ENCODE measurements at places on chromosomes 13 and 19. TPM values are rescaled to one million over a fixed set of nuclear protein-coding genes. Genes with fewer than 3 reads are reported as not detected.

DNA sequence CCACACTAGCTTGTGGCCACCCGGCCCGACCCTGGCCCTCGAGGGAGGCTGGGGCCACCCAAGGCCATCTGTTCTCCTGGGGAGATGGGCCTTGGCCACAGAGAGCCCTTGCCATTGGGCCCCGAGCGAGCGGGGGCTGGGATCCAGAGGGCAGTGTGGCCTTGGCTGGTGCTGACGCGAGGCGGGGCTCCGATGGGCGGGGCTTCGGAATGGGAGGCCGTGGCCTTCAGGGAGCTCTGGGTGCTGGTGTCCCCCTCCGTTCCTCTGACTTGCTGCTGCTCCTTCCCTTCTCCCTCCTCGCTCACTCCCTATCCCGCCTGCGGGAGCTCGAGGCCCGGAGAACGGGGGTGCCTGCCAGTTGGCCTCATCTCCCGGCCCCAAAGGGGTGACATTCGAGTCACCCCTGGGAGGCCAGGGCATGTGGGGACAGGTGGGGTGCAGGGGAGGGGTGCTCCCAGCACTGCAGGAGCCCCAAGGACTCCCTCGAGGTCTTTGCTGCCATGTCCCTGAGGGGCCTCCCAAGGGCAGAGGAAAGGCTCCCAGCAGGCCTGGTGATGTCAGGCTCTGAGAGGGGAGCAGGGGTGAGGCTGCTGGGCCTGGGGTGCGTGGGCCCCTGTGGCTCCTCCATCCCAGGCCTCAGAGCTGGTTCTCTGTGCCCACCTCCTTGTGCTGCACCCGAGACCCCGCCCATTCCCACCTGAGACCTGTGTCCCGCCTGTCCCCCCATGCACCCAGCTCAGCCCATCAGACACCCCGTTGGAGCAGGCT lies 4.2 kb downstream of the NCLN start:
- peaks cover 11% of the 10 kb centered on the region for H3K4me1 ChIP-seq
- H3K27ac ChIP-seq = no peak overlapping the region
- H3K27me3 ChIP-seq = peaks cover 15% of the 10 kb centered on the region
- DNase-seq = no peak
- H3K36me3 ChIP-seq = no peaks in the 10 kb centered on the region
- H3K4me3 ChIP-seq = no peak overlapping the region

DNA sequence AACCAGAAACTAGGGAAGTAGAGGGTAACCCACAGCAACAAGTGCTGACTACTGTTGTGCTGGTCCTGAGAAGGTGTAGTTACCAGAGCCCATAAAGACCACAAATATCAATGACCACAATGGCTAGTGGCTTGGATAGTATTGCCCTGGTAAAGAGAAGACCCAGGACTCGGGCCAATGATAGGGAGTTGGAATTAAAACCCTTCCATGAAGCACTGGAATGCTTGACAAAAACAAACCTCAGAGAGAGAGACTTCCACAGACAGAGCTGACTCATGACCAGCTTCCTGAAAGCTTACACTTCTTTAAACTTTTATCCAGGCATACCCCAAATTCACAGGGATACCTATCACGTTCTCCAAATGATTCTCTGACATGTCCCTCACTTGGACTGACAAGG lies 60.5 kb downstream of the WDR87 start:
- H3K36me3 ChIP-seq = peaks cover 5% of the 10 kb centered on the region
- no peak overlapping the region for H3K4me3 ChIP-seq
- H3K4me1 ChIP-seq = no peaks in the 10 kb centered on the region

- no peak overlapping the region for H3K27ac ChIP-seq
- H3K36me3 ChIP-seq = no peaks in the 10 kb centered on the region
- H3K4me3 ChIP-seq = no peak overlapping the region
- no peaks in the 10 kb centered on the region for H3K4me1 ChIP-seq
These were observed 78.7 kb upstream of the FAM216B start for GRCh38 chr13:42702716-42703115.

DNA sequence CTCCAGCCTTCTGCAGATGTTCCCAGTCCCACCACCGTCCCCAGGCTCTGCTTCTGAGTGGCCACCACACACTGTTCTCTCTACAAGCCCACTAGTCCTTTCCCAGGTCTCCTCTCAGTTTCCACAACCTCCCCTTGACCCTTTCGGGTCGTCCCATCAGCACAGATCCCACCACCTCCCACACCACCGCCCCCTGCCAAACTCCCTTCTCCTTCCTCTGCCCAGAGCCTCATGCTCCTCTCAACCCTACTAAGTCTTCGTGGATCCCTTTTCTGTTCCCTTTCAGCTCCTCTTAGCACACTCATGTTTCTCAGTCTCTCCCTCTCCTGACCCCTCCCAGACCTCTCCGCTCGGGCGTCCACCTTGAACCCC lies 1.9 kb downstream of the NAPA start:
- H3K27me3 ChIP-seq = peaks cover 22% of the 10 kb centered on the region
- peak overlapping the region; percentile 97 for H3K27ac ChIP-seq
- no peak for DNase-seq
- no peaks in the 10 kb centered on the region for H3K36me3 ChIP-seq
- H3K4me1 ChIP-seq = peaks cover 45% of the 10 kb centered on the region

DNA sequence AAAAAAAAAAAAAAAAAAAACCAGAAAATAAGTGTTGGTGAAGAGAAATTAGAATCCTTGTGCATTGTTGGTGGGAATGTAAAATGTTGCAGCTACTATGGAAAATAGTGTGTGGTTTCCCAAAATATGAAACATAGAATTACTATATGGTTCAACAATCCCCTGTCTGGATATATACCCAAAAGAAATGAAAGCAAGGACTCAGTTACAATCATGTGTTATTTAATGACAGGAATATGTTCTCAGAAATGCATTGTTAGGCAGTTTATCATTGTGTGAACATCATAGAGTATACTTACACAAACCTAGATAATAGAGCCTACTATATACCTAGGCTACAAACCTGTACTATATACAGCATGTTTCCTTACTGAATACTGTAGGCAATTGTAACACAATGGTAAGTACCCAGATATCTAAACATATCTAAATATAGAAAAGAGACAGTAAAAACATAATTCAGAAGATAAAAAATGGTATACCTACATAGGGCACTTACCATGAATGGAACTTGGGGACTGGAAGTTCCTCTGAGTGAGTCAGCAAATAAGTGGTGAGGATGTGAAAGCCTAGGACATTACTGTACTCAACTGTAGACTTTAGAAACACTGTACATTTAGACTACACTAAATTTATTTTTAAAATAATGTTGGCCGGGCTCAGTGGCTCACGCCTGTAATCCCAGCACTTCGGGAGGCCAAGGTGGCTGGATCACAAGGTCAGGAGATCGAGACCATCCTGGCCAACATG lies 25.7 kb upstream of the SLC7A1 start:
- DNase-seq = no peak
- H3K4me1 ChIP-seq = no peaks in the 10 kb centered on the region
- H3K36me3 ChIP-seq = peaks cover 8% of the 10 kb centered on the region
- no peak overlapping the region for H3K4me3 ChIP-seq

DNA sequence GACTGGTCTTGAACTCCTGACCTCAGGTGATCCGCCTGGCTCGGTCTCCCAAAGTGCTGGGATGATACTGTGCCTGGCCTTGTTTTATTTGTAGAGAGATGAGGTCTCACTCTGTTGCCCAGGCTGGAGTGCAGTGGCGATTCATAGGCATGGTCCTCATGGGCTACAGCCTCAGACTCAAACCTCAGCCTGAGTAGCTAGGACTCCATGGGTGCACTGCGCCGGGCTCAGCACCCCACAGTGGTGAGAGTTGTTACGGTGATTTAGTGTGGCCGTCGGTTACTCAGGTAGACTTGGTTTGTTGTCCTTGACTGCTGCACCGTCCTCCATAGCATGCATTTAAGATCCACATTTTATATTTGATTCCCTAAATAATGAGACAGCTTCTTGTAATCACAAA lies 80.7 kb downstream of the SLC6A16 start:
- DNase-seq = no peak
- H3K36me3 ChIP-seq = no peaks in the 10 kb centered on the region
- H3K4me3 ChIP-seq = no peak overlapping the region

DNA sequence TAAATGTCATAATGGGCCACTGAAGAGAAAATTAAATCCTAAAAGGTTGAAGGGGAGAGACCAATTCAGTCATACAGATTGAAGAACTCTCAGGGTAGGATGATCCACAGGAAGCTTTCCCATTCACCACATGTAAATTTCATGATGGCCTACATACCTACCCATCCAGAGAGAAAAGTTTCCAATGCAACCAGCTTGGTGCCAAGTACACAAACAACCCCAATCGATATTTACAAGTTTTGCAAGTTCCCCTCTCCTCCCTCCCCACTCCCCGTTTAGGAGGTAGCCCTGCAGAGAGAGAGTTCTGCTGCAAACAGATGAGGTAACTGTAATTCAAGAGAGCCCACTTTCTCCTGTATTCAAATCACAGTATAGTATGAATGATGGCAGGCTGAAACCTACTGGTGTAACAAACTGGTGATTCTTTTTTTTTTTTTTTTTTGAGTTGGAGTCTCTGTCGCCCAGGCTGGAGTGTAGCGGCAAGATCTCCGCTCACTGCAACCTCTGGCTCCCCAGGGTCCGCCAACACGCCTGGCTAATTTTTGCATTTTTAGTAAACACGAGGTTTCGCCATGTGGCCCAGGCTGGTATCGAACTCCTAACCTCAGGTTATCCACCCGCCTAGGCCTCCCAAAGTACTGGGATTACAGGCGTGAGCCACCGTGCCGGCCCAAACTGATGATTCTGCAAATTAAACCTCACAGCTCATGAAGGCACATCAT lies 14.4 kb downstream of the FOXO1 start:
- H3K36me3 ChIP-seq = no peaks in the 10 kb centered on the region
- H3K4me3 ChIP-seq = no peak overlapping the region
- H3K27ac ChIP-seq = no peak overlapping the region
- no peaks in the 10 kb centered on the region for H3K4me1 ChIP-seq

Gene ERICH4
- total RNA-seq = not detected

Gene C19orf38
- 0.44 TPM for total RNA-seq
